ENCODE measurements at places on chromosomes 13 and 19.

DNA sequence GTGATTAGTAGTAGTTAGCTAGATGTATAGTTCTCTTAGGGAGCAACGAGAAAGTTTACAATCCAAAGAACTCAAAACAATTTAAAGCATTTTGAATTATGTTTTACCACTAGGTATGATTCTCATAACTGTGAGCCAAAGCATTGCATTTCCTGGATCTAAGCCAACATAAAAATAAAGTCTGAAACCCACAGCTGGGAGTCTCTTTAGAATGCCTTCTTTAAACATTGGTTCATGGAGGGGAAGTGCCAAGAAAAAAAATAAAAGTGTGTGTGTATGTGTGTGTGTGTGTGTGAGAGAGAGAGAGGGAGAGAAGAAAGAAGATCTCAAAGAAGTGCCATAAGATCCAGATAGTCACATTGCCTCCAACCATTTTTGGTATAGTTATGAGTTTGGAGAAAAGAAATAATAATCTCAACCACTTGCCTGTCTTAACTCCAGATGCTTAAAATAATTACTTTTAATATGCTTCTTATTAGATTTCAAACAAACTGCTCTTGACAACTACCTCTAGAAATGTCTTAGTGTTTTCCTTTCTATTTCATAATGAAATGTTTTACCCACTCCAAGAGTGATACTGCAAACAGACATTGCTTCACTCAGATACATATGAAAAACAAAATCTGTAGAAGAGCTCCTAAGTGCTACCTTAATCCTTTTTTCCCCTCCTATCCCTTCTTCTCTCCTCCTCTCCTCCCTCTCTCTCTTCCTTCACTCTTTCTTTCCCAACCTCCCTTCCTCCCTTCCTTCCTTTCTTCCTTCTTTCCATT is 554.1 kb downstream of the KCTD12 start:
- DNase-seq, result no peak

DNA sequence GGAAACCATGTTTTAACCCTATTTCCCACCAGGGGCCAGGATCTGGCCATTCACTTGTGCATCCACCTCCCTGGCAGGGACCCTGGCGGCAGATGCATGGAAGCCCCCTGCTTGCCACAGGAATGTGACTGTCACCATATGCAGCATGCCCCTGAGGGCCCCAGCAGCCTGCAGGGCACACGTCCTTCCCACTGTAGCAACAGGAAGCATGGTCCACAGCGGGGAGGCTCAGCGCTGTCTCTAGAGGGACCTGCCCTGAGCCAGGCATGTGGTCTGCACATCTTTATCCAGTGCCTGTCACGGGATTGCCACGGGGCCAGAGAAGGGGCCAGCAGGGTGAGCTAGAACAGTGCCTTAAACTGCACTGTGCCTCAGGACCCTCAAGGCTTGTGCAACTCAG is 34.9 kb upstream of the MCF2L start:
- DNase-seq, result no peak

GRCh38 chr13:91400063-91400399 is 1.6 kb downstream of the GPC5 start:
- DNase-seq, result no peak

- DNase-seq, result no peak
Observed at GRCh38 chr13:97332742-97333141, 101.2 kb upstream of the RAP2A start.

- DNase-seq, result no peak
Observed at GRCh38 chr13:61136093-61136492, 279.6 kb downstream of the PCDH20 start.

DNA sequence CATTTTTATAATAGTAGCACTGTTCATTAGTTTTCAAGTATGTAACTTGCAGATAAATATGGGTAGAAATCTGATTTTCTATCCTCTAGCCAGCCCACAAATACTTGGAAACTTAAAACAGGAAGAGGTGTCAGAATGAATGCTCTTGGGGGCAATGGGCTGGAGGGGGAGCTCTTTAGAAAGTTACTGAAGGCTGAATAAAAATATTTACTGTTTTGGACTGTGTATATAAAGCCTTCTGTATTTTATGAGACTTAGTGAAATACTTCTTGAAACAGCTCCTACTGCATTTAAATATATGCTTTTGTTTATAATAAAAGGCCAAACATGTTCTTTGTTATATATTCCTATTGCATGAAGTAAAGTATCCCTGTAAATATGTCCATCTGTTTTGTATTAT is 138.8 kb downstream of the RGCC start:
- no peak for DNase-seq

GRCh38 chr19:35095667-35096368 is 19.8 kb upstream of the FXYD3 start:
- no peak for DNase-seq

Measured in activated CD4-positive, CD25-positive, alpha-beta regulatory T cell treated with anti-CD3 and anti-CD28 coated beads, Interleukin-2, amount 50 U/mL, for 16 hours (primary cell).